ENCODE measurements at places on chromosomes 7 and 10. TPM values are rescaled to one million over a fixed set of nuclear protein-coding genes. Genes with fewer than 3 reads are reported as not detected.

DNA sequence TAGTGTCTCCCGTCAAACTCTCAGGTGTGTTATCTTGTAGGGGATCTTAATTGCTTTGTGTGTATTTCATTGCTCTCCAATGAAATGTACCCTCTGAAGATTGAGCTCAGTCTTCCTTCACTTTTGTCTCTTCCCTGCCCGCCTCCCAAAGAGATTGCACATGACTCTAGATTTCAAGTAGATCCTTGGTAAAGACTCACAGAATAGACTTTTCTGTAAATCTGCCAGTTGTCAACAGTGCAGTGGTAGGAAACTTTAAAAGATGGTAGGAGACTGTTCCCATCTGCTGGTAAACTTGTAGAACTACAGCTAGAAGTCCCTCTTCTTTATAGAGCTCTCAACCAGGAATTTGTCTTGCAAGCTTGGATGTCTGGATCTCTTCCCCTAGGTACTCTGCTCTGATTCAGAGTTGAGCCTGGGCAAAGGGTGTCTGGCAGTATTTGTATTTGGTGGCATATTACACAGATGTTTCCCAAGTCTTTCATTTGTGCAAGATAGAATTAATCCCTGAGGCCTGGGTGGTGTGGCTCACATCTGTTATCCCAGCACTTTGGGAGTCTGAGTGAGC is 9.6 kb downstream of the CCL26 start:
- H3K4me1 ChIP-seq = no peaks in the 10 kb centered on the region
- no peak for DNase-seq
- no peak overlapping the region for H3K27ac ChIP-seq
- H3K36me3 ChIP-seq = no peaks in the 10 kb centered on the region
- no peaks in the 10 kb centered on the region for H3K27me3 ChIP-seq

DNA sequence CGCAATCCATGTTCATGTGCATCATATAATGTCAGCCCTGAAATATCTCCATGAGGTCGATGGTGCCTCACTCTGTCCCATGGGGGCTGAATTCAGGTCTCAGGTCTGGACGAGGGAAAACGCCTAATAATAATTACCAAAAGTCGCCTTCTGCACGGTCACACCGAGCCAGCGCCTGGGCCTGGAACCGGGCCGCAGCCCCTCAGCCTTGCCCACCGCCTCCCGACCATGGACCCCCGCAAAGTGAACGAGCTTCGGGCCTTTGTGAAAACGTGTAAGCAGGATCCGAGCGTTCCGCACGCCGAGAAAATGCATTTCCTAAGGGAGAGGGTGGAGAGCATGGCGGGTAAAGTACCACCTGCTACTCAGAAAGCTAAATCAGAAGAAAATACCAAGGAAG is 18.8 kb upstream of the KLRG2 start:
- H3K27me3 ChIP-seq = peaks cover 7% of the 10 kb centered on the region
- no peaks in the 10 kb centered on the region for H3K4me1 ChIP-seq
- H3K36me3 ChIP-seq = no peaks in the 10 kb centered on the region
- H3K4me3 ChIP-seq = no peak overlapping the region
- H3K27ac ChIP-seq = no peak overlapping the region
- no peak for DNase-seq

- no peak overlapping the region for H3K4me3 ChIP-seq
- H3K27me3 ChIP-seq = no peaks in the 10 kb centered on the region
- no peak overlapping the region for H3K27ac ChIP-seq
- H3K4me1 ChIP-seq = no peaks in the 10 kb centered on the region
- no peak for DNase-seq
- H3K36me3 ChIP-seq = no peaks in the 10 kb centered on the region
These were observed 16.6 kb downstream of the COL28A1 start for GRCh38 chr7:7519056-7519455.

- DNase-seq = no peak
- H3K36me3 ChIP-seq = no peaks in the 10 kb centered on the region
- no peak overlapping the region for H3K4me3 ChIP-seq
- peaks cover 44% of the 10 kb centered on the region for H3K27me3 ChIP-seq
- H3K4me1 ChIP-seq = no peaks in the 10 kb centered on the region
- H3K27ac ChIP-seq = no peak overlapping the region
These were observed 16.9 kb downstream of the SHH start for GRCh38 chr7:155795401-155795800.

Gene FFAR4
- not detected for total RNA-seq

DNA sequence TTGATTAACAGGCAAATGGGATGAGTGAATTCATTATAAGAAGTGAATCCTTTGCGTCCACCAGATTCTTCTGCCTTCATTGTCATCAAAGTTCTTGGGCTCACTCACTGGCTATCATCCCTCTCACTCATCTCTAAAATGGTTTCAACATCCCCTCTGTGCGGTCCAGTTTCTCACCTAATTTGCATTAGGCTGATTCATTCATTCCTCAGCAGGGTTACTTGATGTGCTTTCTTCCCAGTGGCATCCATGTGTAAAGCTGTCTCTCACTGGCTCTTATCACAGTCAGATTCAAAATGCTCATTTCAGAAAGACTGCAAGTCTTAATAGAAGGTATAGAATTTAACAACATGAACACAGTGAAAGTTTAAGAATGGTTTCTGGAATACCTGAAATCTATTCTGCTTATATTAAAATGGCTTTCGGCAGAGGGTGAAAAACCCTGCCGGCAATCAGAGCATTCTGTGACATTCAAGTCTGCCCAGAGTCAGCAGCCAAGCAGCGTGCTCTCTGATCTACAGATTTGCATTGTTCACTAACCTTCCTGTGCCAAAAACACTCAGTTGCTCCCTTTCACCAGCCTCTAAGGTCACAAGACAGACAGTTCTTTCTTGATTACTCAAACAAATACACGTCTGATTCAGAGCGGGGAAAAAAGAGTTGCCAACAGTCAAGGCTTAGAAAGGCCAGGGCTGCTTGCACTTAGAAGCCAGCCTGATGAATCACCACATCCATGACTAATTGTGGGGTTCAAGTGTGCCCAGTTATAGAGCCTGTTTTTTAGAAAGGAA is 106.7 kb downstream of the TES start:
- no peaks in the 10 kb centered on the region for H3K36me3 ChIP-seq
- DNase-seq = no peak
- H3K27me3 ChIP-seq = no peaks in the 10 kb centered on the region
- no peak overlapping the region for H3K27ac ChIP-seq
- no peaks in the 10 kb centered on the region for H3K4me1 ChIP-seq

Gene IDI2
- total RNA-seq = not detected

Gene NKX2-3
- total RNA-seq = not detected

GRCh38 chr10:6062101-6062771 is at the start of gene IL2RA:
IL2RA (minus strand) TSS chr10:6062367; CDS start chr10:6062151, 216 bp downstream.
- H3K27me3 ChIP-seq = no peaks in the 10 kb centered on the region
- no peak within 1 kb of the TSS for H3K27ac ChIP-seq
- H3K36me3 ChIP-seq = no peaks in the 10 kb centered on the region
- H3K4me3 ChIP-seq = no peak within 1 kb of the TSS

- H3K4me1 ChIP-seq = peaks cover 17% of the 10 kb centered on the region
- H3K4me3 ChIP-seq = no peak overlapping the region
- H3K27ac ChIP-seq = no peak overlapping the region
These were observed 4.3 kb downstream of the VIPR2 start for GRCh38 chr7:159140170-159140910.

GRCh38 chr7:151251689-151252560 is 3.4 kb upstream of the SMARCD3 start:
- peak; percentile 77 for DNase-seq
- no peaks in the 10 kb centered on the region for H3K36me3 ChIP-seq
- peaks cover 60% of the 10 kb centered on the region for H3K27me3 ChIP-seq
- no peaks in the 10 kb centered on the region for H3K4me1 ChIP-seq
- H3K27ac ChIP-seq = no peak overlapping the region
- H3K4me3 ChIP-seq = peak overlapping the region; percentile 81

DNA sequence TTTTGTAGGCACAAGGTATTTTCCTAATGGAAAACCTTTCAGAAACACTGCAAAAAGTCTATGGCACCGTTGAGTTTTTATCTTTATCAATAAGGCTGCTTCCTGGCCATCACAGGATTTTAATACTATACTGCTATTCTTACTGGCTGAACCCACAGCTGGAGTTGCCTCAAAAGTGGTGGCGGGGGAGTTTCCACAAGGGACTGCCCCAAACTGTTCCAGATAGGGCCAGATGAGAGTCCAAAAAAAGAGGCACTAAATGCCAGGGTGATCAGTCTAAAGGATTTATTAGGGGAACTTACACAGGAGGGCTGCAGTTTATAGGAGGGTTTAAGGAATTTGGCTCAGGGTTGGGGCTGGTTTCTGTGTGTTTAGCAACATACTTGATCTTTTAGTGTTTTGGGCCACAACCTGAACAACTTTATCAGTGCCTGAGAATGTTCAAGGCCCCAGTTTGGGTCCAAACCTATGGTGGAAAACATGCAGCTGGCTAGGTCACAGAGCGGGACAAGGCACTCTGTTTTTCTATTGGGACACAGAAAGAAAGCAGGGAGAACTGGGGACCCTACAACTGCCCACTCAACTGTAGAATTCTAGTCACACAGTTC is 41.4 kb downstream of the STAM start:
- H3K4me1 ChIP-seq = no peaks in the 10 kb centered on the region
- no peaks in the 10 kb centered on the region for H3K27me3 ChIP-seq
- DNase-seq = no peak
- H3K36me3 ChIP-seq = no peaks in the 10 kb centered on the region
- H3K27ac ChIP-seq = no peak overlapping the region

GRCh38 chr7:15219758-15220157 is 317.2 kb upstream of the DGKB start:
- no peak overlapping the region for H3K4me3 ChIP-seq
- H3K4me1 ChIP-seq = no peaks in the 10 kb centered on the region
- no peak overlapping the region for H3K27ac ChIP-seq
- no peak for DNase-seq
- no peaks in the 10 kb centered on the region for H3K27me3 ChIP-seq
- H3K36me3 ChIP-seq = no peaks in the 10 kb centered on the region

- no peak overlapping the region for H3K4me3 ChIP-seq
- no peak for DNase-seq
- no peak overlapping the region for H3K27ac ChIP-seq
- H3K36me3 ChIP-seq = no peaks in the 10 kb centered on the region
- no peaks in the 10 kb centered on the region for H3K4me1 ChIP-seq
- H3K27me3 ChIP-seq = no peaks in the 10 kb centered on the region
These were observed 33.1 kb downstream of the PPIF start for GRCh38 chr10:79380125-79380945.

DNA sequence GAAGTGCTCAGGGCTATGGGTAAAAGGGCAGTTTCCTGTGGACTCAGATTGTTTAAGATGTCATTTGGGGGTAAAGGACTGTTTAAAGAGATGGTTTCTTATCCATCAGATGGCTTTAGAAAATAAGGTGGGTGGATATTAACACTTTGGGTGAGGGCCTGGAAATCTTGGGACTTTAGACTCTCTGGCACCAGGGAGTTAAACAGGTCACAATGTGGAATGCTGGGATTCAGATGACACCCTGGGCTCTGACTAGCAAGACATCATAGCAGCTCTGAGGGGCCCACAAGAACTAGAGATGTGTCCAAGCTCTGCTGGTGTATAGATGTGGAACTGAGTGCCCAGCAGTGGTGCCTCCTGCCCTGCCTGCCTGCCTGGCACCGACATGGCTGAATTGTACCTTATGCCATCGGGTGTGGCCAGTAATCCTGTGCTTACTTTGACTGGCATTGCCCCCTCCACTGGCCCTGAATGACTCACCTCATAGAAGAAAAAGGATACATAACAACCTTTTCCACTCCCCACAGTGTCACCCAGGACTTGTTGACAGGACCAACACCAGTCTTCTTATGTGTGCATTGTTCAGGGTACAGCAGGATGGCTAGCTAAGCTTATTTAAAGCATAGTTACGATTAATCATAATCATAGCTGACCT is 100.0 kb upstream of the PRR15 start:
- no peaks in the 10 kb centered on the region for H3K4me1 ChIP-seq
- H3K4me3 ChIP-seq = no peak overlapping the region
- no peak for DNase-seq
- no peak overlapping the region for H3K27ac ChIP-seq
- no peaks in the 10 kb centered on the region for H3K27me3 ChIP-seq

GRCh38 chr7:114502454-114503254 is 88.0 kb downstream of the FOXP2 start:
- no peaks in the 10 kb centered on the region for H3K27me3 ChIP-seq
- H3K4me1 ChIP-seq = no peaks in the 10 kb centered on the region
- H3K4me3 ChIP-seq = no peak overlapping the region
- no peak for DNase-seq

GRCh38 chr7:40799-41750 is 151.3 kb upstream of the FAM20C start:
- H3K4me1 ChIP-seq = no peaks in the 10 kb centered on the region
- no peak overlapping the region for H3K4me3 ChIP-seq
- no peak for DNase-seq
- H3K36me3 ChIP-seq = no peaks in the 10 kb centered on the region
- no peak overlapping the region for H3K27ac ChIP-seq

Gene GPR15LG
- total RNA-seq = not detected

GRCh38 chr10:6314620-6315205 is 112.0 kb downstream of the PFKFB3 start:
- H3K27me3 ChIP-seq = no peaks in the 10 kb centered on the region
- no peaks in the 10 kb centered on the region for H3K36me3 ChIP-seq
- DNase-seq = no peak
- H3K4me3 ChIP-seq = no peak overlapping the region
- no peak overlapping the region for H3K27ac ChIP-seq
- H3K4me1 ChIP-seq = no peaks in the 10 kb centered on the region

Gene ATP6V0A4
- 0.78 TPM for total RNA-seq

Gene CYP2C19
- not detected for total RNA-seq

DNA sequence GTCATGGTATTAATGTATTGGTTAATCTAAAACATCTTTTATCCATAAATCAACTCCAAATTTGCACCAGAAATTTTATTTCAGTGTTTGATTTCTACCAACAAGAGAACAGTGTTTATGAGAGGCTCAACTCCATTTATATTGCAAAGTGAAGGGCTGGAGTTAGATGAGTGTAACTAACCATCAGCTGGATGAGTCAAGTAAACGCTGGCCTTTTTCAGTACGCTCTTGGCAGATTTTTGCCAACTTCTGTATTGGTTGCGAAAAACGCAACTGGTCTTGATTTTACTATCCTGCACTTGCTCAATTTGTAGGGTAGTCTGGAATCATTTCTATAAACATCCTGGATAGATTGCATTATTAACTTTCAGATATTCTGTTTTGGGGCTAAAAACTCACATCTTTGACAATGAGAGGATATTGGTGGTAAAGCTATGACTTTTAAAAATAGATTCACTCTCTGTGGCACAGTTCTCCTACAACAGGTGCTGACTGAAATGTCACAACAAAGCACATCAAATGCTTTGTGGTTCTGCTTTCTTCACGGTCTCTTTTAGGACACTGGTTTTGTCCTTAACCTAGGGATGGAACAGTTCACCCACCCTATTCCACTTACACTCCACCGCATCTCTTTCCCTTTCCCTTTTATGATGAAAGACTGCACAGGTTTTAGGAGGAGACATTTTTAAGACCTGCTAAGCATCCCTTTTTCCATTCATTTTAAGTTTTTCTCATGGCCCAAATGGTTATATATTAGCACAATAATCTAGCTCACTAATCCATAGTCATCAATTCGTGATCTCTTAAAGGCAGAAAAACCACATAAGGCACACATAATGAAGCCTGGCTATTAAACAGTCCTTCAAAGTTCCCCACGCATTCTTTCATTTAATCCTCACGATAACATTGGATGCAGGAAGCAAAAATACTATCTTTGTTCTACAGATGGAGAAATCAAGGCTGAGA is 12.8 kb downstream of the CACNA2D1 start:
- no peak overlapping the region for H3K4me3 ChIP-seq
- H3K27ac ChIP-seq = no peak overlapping the region
- H3K4me1 ChIP-seq = no peaks in the 10 kb centered on the region

GRCh38 chr10:20313665-20314064 is 497.4 kb downstream of the PLXDC2 start:
- no peak for DNase-seq
- H3K36me3 ChIP-seq = no peaks in the 10 kb centered on the region
- H3K27ac ChIP-seq = no peak overlapping the region
